ENCODE measurements at places on chromosomes 2 and 18. TPM values are rescaled to one million over a fixed set of nuclear protein-coding genes. Genes with fewer than 3 reads are reported as not detected.

GRCh38 chr18:22363867-22364463 is 53.8 kb downstream of the CTAGE1 start:
- DNase-seq = no peak

- no peak for DNase-seq
These were observed 54.2 kb downstream of the AKAIN1 start for GRCh38 chr18:5142859-5143258.

DNA sequence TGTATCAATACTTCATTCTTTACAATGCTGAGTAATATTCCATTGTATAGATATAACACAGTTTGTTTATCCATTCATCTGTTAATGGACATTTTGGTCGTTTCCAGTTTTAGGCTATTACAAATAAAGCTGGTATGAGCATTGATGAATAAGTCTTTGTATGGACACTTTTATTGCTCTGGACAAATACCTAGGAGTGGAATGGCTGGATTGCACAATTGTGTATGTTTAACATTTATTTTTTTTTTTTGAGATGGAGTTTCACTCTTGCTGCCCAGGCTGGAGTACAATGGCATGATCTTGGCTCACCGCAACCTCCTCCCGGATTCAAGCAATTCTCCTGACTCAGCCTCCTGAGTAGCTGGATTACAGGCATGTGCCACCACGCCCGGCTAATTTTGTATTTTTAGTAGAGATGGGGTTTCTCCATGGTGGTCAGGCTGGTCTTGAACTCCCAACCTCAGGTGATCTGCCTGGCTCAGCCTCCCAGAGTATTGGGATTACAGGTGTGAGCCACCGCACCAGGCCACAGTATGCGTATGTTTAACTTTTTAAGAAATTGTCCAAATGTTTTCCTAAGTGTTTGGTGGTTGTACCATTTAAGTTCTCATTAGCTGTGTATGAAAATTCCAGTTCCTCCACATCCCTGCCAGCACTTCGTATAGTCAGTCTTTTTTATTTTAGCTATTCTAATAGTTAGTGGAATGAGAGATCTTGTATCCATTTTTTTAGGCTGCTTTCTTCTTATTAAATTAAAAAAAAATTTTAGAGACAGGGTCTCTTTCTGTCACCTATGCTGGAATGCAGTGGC is 194.9 kb upstream of the HAAO start:
- DNase-seq = no peak

The GORASP2 gene
- 70.6 TPM for total RNA-seq

The NETO1 gene
- not detected for total RNA-seq
